ENCODE measurements at places on chromosomes 13 and 19.

DNA sequence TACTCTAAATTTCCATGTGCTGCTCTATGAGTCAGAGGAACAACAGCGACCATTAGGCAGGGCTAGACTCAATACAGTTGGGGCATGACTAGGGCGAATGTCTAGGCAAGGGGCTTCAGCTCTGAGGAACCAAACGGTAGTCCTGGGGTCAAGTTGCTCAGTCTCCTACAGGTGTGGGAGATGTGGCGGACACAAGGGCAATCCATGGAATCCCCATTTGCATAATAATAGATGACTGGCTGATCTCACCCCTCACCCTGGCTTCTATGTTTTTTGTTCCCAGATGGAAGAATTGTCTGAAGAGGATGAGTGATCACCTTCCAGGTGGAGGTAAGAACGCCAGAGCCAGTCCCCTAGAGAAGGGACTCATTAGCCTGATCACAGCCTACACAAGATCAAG lies 1048.2 kb upstream of the MIR17HG start:
- no peak for DNase-seq

- no peak for DNase-seq
Observed at GRCh38 chr19:41001243-41001971, 10.3 kb downstream of the CYP2B6 start.

DNA sequence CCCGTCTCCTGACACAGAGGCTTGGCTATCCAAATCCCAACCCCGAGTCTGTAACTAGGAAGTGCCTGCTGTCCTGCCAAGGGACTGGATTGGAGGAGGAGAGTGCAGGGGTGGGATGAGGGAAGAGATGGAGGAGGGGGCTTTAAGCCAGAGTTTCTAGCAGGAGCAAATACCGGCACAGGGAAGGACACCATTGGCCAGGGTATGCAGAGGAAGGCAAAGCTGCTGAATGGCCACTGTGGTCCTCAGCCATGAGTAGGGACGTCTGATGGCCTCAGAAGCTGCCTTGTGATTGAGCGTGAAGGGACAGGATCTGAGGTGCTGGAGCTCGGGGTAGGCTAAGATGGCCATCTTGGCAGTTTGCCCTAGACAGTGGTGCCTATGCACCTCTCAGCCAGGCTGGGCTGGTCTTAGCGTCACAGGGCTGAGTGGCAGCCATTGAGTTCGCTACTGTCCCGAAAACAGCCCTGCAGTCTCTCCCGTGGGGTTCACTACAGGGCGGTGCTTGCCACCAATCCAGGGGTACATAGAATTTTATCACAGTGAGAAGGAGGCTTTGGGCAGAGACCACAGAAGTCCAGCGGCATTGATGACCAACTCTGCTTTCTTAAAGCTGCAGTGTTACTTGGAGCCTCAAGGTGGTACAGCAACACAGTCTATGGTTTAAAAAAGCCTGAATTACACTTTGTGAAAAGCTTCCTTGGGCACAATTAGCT lies 61.8 kb downstream of the AKAP11 start:
- DNase-seq: no peak

- DNase-seq: no peak
Observed at GRCh38 chr13:26372747-26373146, 118.8 kb downstream of the CDK8 start.

- no peak for DNase-seq
Observed at GRCh38 chr13:61146158-61146557, 269.5 kb downstream of the PCDH20 start.

- no peak for DNase-seq
Observed at GRCh38 chr19:15028490-15028889, 20.8 kb upstream of the CASP14 start.

- no peak for DNase-seq
Observed at GRCh38 chr13:39892721-39893685, 237.5 kb downstream of the COG6 start.

GRCh38 chr13:71681901-71682613 lies 184.9 kb downstream of the DACH1 start:
- DNase-seq: no peak

DNA sequence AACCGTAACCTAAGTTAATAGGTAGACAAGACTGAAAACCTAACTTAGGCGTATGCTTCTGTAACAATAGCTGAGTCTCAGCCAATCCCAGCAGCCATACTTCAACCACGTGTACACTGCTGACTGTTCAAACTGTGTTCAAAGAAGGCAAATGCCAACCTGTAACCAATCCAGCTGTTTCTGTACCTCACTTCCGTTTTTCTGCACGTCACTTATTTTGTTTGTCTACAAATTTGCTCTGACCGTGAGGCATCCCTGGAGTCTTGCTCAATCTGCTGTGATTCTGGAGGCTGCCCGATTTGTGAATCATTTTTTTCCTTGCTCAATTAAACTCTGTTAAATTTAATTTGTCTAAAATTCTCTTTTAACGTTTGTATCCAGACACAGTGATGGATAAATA lies 59.2 kb downstream of the EDNRB start:
- DNase-seq: no peak

DNA sequence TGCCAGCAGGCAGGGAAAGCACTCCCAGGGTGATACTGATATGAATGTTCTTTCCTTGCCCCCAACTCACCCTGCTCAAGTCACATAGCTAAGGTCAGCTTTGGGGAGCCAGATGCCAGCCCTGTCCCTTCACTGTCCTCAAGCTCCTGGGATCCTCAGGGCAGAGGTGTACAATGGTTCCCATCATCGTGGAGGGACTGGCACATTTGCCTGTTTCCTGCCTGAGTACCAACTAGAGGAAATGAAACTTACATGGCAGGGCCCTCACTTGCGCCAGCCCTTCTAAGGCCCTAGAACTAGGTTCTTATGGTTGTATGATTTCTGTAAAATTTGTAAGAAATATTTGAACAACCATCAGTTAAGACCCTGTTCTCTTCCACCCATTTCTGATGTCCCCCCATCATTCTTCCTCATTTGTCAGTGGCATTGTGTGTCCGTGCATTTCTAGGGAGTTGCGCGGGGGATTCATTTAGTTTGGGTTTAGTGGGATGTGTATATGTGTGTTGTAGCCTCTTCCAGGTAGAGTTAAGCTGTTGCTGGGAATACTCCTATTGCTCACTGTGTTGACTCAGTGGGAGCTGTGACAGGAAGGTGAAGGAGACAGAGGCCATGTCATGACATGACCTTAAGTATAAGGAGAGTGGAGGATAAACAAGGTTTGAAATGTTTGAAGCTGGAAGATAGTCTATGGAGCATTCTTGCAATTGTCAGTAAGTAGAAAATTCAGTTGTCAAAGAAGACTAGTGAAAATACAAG lies 41.3 kb upstream of the RCBTB2 start:
- no peak for DNase-seq

DNA sequence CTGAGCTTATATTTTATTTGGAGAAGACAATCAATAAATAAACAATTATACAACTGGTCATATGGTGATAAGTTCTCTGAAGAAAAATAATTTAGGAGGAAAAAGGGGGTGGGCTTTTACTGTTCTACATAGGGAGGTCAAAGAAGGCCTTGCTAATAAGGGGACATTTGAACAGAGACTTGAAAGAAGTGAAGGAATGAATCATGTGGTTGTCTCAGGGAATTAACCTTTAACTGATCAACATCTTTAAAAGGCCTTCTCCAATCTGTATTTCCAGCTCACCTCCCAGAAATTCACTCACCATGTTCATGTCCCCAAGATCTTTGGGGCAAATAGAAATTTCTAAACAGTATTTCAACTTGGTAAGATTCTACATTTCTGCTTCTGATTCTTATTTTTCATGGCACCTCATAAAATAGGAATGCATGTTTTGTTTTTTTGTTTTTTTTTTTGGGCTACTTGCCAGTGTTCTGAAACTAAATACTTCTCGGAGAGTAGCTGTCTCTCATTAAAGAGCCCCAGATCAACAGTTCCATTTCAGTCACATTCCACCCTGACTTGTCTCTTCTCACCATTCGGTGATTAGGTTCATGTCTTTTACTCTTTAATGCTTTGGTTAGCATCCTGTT lies 19.2 kb upstream of the LPAR6 start:
- DNase-seq: no peak

- DNase-seq: no peak
Observed at GRCh38 chr13:79796136-79796535, 315.2 kb downstream of the NDFIP2 start.

DNA sequence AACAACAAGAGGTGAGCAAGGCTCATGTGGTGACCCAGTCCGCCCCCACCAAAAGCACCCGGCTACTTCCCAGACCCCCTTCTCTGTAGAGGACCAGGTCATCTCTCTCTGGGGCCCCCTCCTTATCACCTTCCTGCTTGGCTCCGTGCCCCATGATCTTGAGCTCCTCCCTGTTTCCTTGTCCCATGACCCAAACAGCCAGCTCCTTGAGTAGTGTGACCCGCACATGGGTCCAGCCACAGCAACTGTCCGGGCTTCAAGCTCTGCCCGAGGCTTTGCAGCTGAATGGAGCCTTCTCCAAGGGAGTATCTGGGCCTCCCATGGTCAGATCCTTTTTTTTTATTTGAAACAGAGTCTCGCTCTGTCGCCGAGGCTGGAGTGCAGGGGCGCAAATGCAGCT lies 61.8 kb downstream of the MYO9B start:
- no peak for DNase-seq

GRCh38 chr13:71609271-71609670 lies 257.7 kb downstream of the DACH1 start:
- no peak for DNase-seq

DNA sequence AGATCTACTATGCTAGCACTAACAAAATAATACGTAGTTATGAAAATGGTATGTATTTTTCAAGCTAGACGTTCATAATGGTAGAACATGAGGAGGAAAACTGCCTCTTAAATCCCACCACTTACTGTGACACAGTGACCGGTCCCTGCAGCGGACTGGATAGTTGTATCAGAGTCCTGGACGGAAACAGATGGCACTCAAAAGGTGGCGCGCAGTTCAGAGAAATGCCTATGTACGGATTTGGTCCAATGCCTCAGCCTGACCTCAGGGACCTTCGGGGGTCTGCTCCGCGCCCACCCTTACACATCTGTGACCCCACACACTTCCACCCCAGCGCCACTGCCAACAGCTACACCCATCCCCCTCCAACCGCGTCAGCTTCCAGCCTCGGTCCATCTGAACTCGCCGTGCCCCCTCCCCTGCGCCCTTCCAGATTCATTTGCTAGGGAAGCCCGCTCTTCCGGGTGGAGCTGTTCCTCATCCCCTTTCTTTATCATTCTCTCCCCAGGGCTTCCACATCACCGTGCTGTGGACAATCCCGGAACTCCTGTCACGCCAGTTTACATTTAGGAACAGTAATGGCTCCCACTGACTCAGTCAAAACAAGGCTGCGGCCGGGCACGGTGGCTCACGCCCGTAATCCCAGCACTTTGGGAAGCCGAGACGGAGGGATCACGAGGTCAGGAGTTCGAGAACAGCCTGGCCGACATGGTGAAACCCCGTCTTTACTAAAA lies 792 bp upstream of the LENG8 start:
- DNase-seq: peak; percentile 33

DNA sequence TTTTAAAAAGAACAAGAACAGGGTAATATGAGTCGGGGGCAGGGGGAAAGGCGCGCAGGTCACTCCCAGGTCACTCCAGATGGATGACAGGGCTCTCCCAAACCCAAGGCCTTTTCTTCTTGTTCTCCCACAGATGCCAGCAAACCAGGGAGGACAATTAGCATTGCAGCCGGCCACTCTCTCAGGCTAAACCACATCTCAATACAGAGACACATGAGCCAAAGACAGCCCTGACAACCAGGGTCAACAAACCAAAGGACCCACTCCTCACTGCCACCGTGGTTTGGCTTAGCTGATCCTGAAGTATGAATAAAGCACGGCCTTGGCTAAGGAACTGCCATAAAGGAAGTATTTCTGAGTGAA lies 47.3 kb downstream of the LATS2 start:
- DNase-seq: no peak

GRCh38 chr13:112053167-112053743 lies 13.7 kb upstream of the SOX1 start:
- no peak for DNase-seq

DNA sequence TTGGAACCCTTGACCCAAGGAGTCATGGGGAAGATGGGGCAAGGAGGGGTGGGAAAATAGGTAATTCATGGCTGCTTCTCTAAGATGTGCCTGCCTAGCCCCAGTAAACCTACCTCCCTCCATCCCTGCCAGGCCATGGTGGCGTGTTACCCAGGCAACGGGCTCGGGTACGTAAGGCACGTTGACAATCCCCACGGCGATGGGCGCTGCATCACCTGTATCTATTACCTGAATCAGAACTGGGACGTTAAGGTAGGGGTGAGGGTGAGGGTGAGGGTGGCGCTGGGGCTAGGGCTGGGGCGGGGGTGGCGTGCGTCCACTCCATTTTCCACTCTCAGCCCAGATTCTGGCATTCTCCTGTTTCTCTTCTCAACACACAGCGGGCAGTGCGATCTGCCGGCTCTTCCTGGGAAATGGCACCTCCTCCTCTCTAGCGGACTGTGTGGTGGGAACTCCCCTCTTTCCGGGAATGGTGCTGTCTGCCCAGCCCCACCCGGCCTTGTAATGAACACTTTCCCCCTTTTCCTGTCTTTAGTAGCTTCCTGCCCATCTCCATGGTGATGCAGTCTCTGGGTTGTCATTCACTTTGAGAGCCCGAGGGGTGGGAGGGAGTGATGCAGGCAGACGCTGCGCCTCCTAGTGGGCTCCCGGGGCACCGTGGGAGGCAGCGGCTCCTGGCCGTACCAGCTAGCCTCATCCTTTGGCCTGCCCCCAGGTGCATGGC lies 7.6 kb downstream of the EGLN2 start:
- peak; percentile 84 for DNase-seq

GRCh38 chr13:52664272-52664671 lies 11.6 kb downstream of the SUGT1 start:
- no peak for DNase-seq

- DNase-seq: no peak
Observed at GRCh38 chr13:78520425-78520824, 82.9 kb downstream of the POU4F1 start.

- DNase-seq: no peak
Observed at GRCh38 chr13:37534676-37535075, 63.9 kb downstream of the POSTN start.

DNA sequence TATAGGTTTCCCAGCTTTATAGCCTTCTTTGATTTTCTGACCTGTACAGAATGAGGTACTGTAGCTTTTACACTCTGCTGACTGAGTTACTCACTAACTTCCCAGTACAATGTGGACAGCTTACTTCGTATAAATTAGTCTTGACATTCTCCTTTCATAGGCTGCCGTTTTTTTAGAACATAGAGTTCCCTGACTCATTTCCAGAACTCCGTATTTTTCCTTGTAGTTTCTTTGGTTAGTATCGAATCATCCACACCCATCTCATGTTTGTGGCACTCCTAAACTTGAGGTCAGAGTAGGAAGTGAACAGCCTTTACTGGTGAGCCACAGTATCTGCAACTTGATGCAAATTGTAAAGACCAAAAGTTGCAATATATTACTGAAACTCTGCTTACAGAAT lies 303.9 kb downstream of the SLITRK5 start:
- DNase-seq: no peak

GRCh38 chr13:76643596-76643995 lies 242.6 kb downstream of the KCTD12 start:
- DNase-seq: no peak

GRCh38 chr13:106919133-106919532 lies 351.2 kb upstream of the ARGLU1 start:
- no peak for DNase-seq

- no peak for DNase-seq
Observed at GRCh38 chr19:36257520-36257876, 42.6 kb downstream of the ZNF146 start.
